ENCODE measurements at places on chromosomes 2 and 18. TPM values are rescaled to one million over a fixed set of nuclear protein-coding genes. Genes with fewer than 3 reads are reported as not detected.

GRCh38 chr2:181306785-181307184 lies 150.4 kb upstream of the ITGA4 start:
- no peaks in the 10 kb centered on the region for H3K27me3 ChIP-seq
- H3K4me3 ChIP-seq = no peak overlapping the region
- DNase-seq = no peak
- no peaks in the 10 kb centered on the region for H3K36me3 ChIP-seq
- H3K27ac ChIP-seq = peak overlapping the region; percentile 20
- peaks cover 9% of the 10 kb centered on the region for H3K4me1 ChIP-seq

GRCh38 chr18:13642440-13642827 lies 83.9 kb downstream of the FAM210A start:
- H3K27me3 ChIP-seq = no peaks in the 10 kb centered on the region
- peak overlapping the region; percentile 39 for H3K4me3 ChIP-seq
- H3K36me3 ChIP-seq = peaks cover 4% of the 10 kb centered on the region

- H3K27me3 ChIP-seq = no peaks in the 10 kb centered on the region
- no peak overlapping the region for H3K27ac ChIP-seq
- DNase-seq = no peak
- no peaks in the 10 kb centered on the region for H3K4me1 ChIP-seq
Observed at GRCh38 chr2:209579230-209579749, 155.4 kb downstream of the MAP2 start.

DNA sequence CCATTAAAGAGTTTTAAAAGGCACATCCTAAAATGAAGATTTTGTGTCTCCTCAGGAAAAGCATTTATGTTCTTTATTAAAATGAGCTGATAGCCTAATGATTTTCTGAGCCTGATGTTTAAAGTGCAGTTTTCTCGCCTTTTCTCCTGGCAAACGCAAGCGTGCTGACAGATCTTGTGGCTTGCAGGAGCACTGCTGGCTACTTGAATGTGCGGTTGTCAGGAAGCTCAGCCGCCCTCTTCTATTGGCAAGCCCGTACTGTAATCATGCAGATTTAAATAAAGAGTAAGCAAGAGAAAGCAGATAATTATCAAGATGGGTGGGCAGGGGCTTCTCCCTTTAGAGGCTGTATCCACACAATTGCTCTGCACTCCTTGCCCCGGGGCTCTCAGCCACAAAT lies 139.5 kb upstream of the SPHKAP start:
- H3K27ac ChIP-seq = no peak overlapping the region
- H3K36me3 ChIP-seq = no peaks in the 10 kb centered on the region
- DNase-seq = no peak
- no peak overlapping the region for H3K4me3 ChIP-seq

GRCh38 chr2:189498205-189498604 lies 56.9 kb downstream of the WDR75 start:
- no peak for DNase-seq
- H3K36me3 ChIP-seq = no peaks in the 10 kb centered on the region
- H3K4me3 ChIP-seq = no peak overlapping the region

PLCD4 gene
- 0.40 TPM for total RNA-seq

- no peak for DNase-seq
- H3K27me3 ChIP-seq = no peaks in the 10 kb centered on the region
- no peaks in the 10 kb centered on the region for H3K36me3 ChIP-seq
- peaks cover 5% of the 10 kb centered on the region for H3K4me1 ChIP-seq
- H3K27ac ChIP-seq = no peak overlapping the region
- no peak overlapping the region for H3K4me3 ChIP-seq
Observed at GRCh38 chr2:181570833-181571661, 85.9 kb downstream of the CERKL start.

- no peaks in the 10 kb centered on the region for H3K27me3 ChIP-seq
- H3K4me3 ChIP-seq = no peak overlapping the region
- no peaks in the 10 kb centered on the region for H3K36me3 ChIP-seq
- H3K4me1 ChIP-seq = no peaks in the 10 kb centered on the region
- DNase-seq = no peak
Observed at GRCh38 chr18:22830511-22830910, 102.6 kb upstream of the RBBP8 start.

MSGN1 gene
- not detected for total RNA-seq
